Germinal center (tissue), 1 donor: ENCODE measurements at places on chromosomes 4 and X.

DNA sequence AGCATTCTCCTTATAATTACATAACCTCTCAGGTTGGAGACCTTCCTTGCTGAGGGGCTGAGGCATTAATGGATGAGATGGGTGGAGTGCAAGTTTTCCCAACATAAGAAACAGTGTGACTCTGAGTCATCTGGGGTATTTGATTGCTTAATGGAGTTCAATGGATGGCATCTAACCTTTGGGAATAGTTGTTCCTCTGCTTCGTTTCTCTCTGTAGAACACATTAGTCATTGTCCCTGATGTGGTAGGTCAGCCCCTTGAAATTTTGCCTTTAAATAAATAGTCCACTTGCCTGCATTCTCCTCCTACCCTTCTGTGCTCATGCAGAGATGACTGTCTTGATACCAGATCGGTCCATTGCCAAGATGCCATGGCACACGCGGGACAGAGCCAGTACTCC, 38.6 kb downstream of the SLITRK2 start:
- no peak for DNase-seq

DNA sequence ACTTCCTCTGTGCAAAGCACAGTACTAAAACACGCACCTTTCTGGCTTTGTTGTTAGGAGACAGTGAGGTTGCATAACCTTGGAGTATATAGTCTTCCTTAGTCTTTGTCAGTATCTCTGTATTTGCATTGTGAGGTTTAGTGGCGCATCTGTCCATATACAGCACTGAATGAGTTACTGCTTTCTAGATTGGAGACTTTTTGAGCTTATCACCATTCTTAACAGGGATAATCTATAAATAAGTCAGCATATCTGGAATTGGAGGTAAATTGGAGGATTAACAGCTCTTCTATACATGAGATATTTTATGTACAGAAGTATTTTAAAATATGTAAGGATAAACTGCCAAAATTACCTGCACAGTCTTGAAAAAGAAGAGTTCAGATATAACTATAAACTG, 4.3 kb downstream of the FHDC1 start:
- no peak for DNase-seq

- DNase-seq: peak; percentile 40
Observed at GRCh38 chr4:183261953-183262775, 57.9 kb downstream of the CLDN22 start.

DNA sequence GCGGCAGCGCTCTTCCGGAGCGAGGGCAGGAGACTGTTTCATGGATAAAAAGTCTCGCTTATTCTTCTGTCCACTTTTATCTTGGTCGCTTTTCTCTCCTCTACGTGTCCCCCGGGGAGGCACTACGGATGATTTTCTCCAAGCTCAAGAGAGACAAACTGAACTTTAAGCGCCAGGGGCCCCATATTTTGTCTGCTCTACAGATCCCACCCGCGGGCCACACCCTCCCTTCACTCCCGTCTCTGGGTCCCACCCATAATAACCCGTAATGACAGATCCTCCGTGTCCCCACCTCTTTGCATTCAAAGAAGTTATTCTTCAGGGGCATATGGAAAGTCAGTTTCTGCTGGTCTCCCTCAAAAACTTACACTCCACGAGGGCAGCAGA, at the start of gene CORIN:
CORIN (minus strand) TSS at position 160 of the 387 bp plus-strand sequence; CDS start at position 42, 118 bp downstream.
- no peak for DNase-seq

DNA sequence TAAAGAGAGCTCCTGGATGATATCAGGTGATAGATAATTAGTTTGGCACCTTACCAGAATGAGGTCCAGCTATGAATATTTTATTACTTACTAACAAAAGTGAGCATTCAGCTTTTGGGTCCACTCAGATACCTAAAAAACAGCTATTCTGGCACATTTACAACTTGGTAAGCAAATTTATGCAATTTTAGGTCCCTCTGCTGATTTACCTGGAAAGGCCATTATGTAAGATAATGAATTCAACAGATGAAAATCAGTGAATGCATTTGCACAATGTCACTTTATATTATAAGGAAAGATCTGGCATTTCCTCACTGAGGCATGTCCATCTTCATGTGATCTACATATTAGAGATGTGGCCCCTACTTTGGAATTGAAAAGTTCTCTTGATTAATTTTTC, 517.0 kb downstream of the SPRY1 start:
- DNase-seq: no peak

DNA sequence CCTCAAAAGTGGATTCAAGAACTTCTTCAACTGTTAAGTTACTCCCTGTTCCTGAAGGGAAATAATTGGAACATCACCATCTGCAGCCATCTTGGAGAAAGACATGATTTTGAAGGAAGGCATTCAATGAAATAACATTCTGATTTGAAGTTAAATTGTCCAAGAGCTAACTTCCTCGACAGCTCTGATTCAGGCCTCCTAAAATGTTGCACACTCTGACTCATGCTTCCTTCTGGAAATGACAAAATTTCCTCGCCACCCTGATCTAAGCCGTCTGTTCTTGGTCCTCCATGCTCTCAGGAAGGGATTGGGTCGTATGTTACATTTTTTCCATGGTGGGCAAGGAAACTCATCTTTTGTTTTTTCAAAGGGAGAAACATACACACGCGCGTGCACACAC, 496.9 kb upstream of the DIPK2B start:
- no peak for DNase-seq

DNA sequence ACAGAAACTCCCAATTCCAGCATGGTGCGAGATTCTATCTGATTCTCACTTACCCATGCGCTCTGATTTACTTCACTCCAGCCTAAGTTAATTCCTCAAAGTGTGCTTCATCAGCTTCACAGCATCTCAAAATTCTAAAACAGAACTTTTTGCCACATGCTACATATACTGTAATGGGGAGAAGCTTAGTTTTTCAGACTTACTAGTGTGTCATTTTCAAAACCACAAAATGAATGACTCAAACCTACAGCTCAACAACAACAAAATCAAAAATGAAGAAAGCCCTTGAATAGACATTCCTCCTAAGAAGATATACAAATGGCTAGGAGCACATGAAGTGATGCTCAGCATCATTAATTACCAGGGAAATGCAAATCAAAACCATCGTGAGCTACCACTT, 14.9 kb downstream of the IRF2 start:
- no peak for DNase-seq

- DNase-seq: no peak
Observed at GRCh38 chrX:9117851-9118250, 83.9 kb upstream of the FAM9B start.
